ENCODE measurements at places on chromosomes 1 and 21.
A peak's percentile ranks its signal among the peaks of the same experiment; 100 is the strongest.

GRCh38 chr1:36300526-36300925 lies 5.6 kb upstream of the SH3D21 start:
- peak; percentile 52 for DNase-seq

DNA sequence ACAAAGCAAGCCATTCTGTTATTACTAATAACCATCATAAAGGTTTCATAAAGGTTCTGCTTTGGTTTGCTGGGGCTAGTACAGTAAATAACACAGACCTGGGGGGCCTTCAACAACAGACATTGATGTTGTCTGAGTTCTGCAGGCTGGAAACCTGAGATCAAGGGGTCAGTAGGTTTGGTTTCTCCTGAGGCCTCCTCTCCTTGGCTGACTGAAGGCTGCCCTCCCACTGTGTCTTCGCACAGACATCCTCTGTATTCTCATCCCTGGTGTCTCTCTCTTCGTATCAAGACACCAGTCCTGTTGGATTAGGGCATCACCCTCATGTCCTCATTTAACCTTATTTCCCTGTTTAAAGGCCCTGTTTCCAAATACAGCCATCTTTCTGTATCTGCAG lies 37.3 kb downstream of the HUNK start:
- no peak for DNase-seq

- no peak for DNase-seq
These were observed 16.2 kb downstream of the CHRNB2 start for GRCh38 chr1:154583773-154584172.

GRCh38 chr1:241902391-241903065 lies 54.5 kb downstream of the EXO1 start:
- no peak for DNase-seq

GRCh38 chr1:40872276-40872675 lies 10.1 kb upstream of the CITED4 start:
- DNase-seq = no peak

DNA sequence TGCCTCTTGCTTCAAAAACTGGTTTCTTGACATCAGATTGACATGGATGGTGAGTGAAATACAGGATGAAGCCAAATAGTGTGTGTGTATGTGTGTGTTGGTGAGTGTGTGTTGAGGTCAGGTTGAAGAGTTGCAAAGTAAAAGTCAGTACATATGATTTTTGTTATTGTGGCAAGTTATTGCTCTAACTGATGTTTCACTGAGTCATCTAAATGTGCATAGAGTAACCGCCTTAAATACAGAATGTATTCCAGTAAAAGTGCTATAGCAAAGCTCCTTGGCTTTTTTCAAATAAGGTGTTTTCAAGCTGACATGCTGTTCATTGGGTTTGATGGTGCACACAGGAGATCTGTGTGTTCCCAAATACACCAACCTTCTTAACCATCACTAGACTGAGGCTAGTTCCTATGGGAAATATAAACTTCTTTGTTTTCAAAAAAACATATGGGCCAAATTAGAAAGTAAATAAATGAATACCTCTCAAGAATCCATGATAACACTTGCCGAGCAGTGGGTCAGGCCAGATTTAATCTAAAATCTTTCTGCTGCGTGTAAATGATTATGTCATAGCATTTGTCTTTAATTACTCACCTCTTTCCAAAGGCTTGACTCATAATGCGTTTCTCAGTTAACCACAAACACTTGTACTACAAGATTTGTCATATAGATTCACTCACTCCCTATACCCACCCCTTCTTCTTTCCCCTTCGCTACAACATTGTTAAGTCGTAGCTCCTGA lies 151.1 kb downstream of the LYPLAL1 start:
- peak; percentile 5 for DNase-seq

GRCh38 chr1:213738658-213739057 lies 249.1 kb upstream of the PROX1 start:
- DNase-seq = no peak

DNA sequence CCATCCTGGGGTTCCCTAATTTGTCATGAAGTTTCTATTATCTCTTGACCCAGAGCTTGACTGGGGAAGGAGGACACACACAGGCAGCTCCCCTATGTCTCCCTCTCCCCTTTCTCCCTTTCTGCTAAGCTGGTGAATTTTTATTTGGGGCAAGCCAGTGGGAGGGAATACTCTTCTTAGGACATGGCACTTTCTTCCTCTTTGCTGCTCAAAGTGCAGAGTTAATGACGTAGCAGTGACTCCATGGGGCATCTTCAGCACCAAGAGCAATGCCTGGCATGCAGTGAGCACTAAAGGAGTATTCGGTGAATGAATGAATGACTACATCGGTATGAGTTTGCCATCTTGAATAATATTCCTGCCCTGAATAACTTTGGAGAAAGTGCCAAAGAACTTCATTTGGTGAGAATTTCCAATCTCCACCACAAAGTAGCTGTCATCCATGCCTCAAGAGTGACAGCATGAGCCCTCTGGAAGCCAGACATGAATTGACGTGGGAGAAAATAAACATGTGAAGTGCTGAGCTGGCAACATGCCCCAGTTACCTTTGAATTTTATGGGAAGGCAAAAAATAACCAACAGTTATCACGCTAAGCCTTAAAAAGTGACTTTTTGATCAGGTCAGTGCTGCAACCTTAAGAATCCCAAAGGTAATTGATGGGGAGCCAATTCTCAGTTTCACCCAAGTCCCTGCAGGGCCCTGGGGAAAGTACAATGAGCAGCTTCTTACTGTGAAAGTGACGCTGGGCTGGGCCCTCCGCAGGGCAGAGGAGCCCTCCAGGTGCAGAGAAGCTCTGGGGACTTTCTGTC lies 22.1 kb upstream of the ATF3 start:
- DNase-seq = no peak

GRCh38 chr1:53588053-53588779 lies 129.0 kb downstream of the DMRTB1 start:
- no peak for DNase-seq

DNA sequence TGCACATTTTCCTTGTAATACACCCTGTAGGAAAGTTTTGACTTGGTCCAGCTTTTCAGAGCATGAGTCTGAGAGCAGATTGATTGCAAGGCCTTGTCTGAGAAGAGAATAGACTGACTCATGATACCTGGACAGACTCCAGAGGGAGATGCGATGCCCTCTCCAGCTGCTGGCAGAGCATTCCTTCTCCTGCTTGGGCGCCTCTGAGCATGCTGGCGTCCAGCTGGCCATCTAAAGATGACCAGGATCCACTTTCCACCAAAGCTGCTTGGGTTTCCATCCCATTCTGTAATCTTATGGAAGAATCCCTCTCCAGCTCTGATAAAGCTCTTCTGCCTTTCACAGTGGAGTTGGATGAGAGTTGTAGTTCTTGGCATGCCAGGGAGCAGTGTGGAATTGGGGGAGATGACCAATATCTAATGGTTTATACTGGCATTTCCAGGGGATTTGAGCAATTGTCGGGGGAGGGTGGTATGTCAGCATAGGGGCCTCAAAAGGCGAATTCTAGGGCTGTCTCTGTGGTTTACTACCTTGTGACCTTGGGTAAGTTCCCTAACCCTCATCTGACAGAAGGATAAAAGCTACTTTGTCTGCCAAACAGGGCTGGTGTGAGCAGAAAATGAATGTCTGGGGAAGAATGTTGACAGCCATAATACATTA lies 19.5 kb downstream of the SZRD1 start:
- DNase-seq = no peak

- no peak for DNase-seq
These were observed 6.3 kb downstream of the C1orf53 start for GRCh38 chr1:197908716-197909220.

- no peak for DNase-seq
These were observed 46.7 kb downstream of the DMRTB1 start for GRCh38 chr1:53505891-53506290.

DNA sequence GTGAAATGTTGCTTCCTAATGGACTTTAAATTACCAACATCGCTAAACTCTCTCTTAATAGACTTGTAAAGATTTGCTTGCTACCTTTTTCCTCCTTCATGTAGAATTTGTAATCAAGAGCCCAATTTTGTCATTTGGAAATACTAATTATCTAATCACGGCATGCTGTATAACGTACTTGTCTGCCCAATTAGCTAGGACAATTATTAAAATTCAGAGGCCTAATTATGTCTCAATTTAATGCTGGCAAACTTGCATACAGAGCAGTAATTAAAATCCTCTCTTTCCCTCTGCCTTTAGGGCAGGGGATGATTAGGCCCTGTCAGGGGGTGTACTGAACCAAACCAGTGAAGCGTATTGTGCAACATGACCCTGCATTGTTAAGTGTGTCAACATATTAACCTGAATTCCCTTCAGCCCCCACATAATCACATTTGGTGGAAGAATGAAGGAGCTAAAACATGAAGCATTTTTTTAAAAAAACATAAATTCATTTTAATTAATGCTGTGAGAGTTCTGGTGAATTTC lies 137.4 kb upstream of the BARHL2 start:
- DNase-seq = no peak

DNA sequence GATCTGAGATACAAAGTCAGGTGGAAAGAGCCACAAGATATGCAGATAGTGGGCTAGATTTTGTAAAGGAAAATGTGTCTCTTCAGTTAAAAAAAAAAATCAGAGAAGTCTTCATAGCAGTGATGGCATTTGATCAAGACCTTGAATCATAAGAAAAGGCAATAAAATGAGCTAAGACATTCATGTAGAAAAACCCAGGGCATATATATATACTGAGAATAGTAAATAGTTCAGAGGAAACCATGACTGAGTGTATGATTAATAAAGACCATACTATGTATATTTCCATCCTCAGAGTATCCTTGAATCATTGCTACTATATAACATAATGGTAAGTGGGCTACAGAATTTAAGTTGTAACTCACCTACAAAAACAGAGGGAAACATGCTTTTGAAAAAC lies 321.7 kb upstream of the NR5A2 start:
- DNase-seq = no peak

DNA sequence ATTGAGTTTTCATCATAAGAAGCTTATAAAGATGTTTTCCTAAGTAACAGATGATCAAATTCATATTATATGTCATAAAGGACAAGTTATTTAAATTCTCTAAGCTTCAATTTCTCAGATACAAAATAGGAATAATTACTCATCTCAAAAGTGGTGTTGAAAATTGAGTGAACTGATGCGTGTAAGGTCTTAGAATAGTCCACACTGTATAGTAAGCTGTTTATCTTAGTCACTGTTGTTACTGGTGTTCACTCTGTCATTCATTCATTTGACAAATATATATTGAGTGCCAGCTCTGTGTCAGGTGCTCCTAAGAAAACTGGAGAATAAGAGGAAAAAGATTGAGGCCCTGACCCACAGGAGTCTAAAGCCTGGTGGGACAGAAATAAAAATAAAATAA lies 186.3 kb upstream of the BRINP3 start:
- no peak for DNase-seq

DNA sequence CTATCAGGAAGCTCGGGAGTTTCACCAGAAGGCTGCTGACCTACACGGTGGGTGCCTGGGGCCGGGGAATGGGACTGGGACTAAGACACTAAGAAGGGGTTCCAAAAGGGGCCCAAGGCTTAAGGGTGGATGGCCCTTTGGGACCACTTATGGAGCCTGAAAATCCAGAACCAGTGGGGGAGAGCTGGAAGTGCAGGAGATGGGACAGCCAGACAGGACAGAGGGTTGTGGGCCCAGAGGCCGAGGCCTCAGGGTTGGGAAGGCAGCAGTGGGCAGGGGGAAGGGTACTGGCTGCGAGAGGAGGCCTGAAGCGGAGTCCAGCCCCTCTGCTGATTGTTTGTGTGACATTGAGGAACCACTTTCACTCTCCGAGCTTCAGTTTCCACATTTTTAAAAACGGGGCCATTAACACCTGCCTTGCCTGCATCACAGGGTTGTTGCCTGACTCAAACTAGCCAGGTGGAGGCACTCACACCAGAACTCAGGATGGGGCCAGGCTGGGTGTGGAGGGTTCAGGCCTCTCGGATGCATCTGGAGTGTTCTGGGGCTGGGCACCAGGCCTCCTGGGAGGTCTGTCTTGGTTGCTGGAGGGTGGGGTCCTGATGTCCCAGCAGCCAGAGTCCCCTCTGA lies 3.0 kb downstream of the TTC24 start:
- DNase-seq = no peak

DNA sequence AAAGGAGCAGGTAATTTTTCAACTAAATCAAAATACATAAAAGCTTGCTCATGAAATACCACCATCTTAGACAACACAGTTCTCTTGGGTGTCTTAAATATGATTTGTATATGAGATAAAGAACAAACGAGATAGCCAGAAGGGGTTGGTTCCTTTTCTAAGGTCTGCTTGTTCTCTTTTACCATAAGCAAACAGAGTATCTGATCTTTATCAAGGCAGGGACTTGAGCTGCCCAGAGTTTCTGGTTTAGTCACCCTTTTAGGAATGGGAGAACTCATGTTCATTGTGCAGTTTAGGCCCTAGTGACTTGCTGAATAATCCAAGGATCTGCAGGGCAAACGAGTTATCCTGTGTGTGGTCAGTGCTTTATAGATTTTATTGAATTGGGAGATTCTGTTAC lies 3.0 kb upstream of the SUCO start:
- DNase-seq = no peak

DNA sequence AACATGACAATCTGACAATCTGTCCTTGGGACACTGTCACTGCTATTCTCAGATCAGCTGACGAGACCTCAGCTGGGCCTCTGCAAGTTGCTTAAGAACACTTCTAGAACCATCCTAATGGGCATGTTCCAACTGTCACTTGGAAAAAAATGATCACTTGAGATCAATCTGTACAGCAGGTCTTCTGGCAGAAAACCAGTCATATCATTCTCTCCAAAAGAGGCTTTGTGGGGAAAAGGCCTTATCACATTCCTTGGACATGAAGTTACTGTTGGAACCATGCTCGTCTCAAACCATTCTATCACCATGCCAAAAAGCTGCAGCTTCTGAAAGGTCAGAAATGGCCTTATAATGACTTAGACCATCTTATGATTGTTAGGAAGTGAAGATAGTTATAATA lies 744.2 kb downstream of the USP25 start:
- no peak for DNase-seq

DNA sequence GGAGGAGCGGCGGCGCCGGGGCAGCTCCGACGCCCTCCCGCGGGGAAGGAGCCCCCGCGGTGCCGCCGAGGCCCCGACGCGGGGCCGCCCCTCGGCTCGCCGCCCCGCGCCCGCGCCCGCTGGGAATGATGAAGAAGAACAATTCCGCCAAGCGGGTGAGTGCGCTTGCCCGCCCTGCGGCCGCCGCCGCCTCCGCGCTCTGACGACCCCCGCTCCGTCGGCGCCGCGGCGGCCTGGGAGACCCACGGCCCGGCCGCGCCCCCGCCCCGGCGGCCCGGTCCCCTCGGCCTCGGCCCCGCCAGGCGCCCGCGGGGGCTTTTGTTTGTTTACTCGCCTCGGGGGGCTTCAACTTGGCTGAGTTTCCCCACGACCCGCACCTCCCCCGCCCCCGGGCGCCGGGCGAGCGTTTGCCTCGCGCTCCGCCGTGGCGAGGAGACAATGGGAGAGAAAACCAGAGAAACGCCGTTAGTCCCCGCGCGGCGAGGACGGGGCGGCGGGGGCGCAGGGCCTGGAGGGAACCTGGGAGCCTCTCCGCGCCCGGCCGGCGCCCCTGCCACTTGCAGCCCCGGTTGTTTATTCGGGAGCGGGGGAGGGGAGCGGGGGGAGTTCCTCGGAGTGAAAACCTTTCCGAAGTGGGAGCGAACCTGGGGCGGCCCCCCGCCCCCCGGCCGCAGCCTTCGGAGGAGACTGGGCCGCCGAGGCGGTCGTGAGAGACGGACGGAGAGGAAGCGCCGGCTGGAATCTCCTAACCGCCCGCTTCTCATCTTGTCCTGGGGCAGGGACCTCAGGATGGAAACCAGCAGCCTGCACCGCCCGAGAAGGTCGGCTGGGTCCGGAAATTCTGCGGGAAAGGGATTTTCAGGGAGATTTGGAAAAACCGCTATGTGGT lies 661 bp downstream of the PLEKHO1 start:
- DNase-seq = peak; percentile 21
